ENCODE measurements at places on chromosomes 2 and 18.

GRCh38 chr2:216555274-216555673, 56.6 kb downstream of the RPL37A start:
- no peak for DNase-seq

- DNase-seq, result no peak
These were observed 160.6 kb downstream of the DTNA start for GRCh38 chr18:34870555-34871310.

GRCh38 chr2:25215948-25216679, 47.7 kb upstream of the POMC start:
- DNase-seq, result peak; percentile 81

DNA sequence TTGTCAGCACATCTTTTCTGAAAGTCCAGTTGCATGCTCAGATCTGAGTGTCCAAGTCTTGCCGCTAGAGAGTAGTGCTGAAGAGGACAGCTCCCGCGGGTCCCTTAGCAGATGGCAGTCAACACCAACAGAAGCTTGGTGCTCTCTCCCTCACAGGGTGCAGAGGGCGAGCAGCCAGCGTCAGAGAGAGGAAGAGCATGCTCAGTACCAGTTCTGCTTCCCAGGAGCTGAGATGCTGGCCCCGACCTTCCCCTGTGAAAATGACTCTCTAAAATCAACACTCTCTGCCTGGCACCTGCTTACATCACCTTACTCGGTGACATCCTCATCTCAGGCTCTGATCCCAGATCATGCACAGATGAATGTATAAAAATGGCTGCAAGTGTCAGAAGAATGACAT, 86.0 kb upstream of the TWIST2 start:
- DNase-seq, result peak; percentile 35

DNA sequence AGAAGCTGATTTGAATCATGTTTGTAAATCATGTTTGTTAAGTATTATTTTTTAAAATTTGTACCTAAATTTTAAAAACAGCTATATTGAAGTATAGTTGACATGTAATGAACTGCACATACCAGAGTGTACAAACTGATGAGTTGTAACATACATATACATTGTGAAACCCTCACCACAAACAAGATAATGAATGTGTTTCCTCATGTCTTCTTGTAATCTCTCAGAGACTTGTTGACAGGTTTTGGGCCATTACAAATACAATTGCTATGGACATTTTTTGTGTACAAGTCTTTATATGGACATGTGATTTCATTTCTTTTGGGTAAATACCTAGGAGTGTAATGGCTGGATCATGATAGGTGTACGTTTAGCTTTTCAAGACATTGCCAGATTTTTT, 21.5 kb downstream of the WDR43 start:
- peak; percentile 58 for DNase-seq

DNA sequence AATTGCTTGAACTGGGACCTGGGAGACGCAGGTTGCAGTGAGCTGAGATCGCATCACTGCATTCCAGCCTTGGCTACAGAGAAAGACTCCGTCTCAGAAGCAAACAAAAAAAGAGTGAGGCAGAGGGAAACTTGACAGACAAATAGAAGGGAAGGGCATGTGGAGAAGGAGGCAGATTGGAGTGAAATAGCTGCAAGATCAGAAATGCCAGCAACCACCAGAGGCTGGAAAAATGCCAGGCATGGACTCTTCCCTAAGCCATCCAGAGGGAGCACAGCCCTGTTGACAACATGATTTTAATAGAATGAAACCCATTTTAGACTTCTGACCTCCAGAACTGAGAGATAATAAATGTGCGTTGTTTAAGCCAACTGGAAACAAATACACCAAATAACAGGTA, 447.2 kb upstream of the SPHKAP start:
- DNase-seq, result peak; percentile 8

GRCh38 chr2:86382108-86382507, 44.7 kb upstream of the REEP1 start:
- DNase-seq, result no peak

GRCh38 chr2:117257362-117257761, 557.1 kb upstream of the DDX18 start:
- no peak for DNase-seq

- peak; percentile 96 for DNase-seq
These were observed 90.1 kb downstream of the NFATC1 start for GRCh38 chr18:79485788-79486355.

Measured in fibroblast of skin of right quadriceps (primary cell).